ENCODE measurements at places on chromosomes 6 and 20.
A peak's percentile ranks its signal among the peaks of the same experiment; 100 is the strongest.

DNA sequence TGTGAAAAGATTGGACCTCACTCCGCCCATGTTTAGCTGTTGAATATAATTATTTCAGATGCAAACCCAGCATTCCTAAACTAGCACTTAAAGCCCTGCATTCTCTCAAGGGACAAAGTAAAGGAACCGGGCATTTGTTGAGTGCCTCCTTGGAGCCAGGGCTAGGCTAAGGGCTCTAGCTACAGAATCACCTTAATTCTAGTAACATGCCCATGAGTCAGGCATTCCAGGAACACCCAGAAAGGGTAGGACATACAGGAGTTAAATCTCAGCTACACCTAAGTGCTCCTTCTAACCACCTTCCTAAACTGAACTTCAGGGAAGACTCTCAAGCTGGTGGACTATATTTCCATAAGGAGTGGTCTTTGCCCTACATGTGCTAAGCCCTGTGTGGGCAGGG lies 89.4 kb downstream of the SLC24A3 start:
- no peak for DNase-seq

- no peak for DNase-seq
These were observed 166.4 kb downstream of the ATXN1 start for GRCh38 chr6:16594849-16595248.

DNA sequence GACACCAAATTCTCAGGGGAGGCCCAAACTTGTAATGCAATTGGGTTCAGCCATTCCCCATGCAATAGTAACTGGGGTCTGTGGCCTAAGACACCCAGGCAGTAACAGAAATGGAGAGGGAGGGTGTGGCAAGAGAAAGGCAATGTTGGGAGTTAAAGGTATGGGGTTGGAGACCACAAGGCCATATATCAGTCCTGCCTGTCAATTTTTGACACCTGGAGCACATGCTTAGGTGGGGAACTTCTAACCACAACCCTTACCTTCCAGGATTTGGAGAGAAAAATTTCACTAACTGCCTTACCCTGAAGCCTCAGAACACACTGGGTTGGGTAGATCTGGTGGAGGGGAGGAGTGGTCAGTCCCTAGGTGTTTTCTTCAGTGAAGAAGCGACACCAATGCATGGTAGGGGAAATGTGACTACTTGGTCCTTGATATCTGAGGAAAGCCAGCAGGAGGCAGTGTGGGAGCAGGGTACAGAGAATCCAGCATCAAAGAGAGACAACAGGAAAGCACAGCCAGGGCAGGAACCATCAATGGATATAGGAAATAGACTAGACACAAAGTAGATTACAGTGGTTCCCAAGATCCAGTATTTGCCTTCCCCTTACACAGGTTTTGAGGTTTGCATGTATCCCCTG lies 6.8 kb upstream of the USP49 start:
- DNase-seq: peak; percentile 49

- peak; percentile 75 for DNase-seq
These were observed 368.9 kb downstream of the LAMA2 start for GRCh38 chr6:129251669-129252376.

All from fibroblast of mammary gland (primary cell).